ENCODE measurements at places on chromosomes 12 and 14.
A peak's percentile ranks its signal among the peaks of the same experiment; 100 is the strongest.

DNA sequence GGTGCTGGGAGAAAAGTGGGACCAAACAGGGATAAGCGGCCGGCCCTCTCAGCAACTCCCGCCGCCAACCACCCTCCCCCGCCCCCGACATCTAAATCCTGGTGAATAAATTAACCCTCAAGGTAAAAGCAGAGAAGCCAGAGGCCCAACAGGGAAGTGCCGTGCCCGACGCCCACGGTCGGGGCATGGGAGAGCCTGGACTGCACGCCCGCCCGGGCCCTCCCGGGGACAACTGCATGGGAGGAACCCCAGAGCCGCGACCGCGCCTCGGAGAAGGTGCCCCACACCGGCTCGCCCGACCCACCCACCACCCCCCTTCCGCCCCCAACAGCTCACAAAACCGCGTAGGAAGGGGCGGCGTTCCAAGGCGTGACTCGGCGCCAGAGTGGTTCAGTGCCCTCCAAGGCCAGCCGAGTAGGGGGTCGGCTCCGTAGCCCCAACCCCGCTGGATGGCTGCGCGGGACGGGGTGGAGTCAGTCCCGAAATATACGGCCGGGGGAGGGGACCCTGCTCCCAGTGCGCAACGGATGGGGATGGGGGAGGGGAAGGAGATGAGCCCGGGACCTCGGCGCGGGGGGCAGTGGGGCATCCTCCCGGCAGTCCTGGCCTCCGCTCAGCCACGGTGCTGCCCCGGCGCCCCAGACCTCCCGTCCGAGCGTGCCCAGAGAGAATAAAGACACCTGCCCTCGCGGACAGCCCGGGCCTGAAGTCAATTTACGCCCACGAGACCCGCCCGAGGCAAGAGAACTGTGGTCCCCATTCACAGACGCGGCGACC is 732 bp downstream of the SLC25A29 start:
- DNase-seq: peak; percentile 40

GRCh38 chr12:89782807-89783206 is 74.2 kb upstream of the ATP2B1 start:
- DNase-seq: no peak

DNA sequence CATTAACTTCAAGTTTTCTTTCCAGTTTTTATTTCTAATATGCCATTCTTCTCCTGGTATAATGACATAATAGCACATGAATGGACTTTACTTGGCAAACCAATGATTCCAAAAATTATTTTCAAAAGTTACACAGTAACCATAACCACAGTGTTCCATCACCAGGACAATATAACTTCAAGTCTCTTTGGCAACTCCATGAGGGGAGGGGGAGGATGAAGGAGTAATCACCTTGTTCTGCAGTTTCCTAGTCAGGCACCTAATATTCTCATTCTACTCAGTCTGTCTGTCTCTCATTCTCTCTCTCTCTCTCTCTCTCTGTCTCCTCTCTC is 66.6 kb downstream of the BTG1 start:
- DNase-seq: no peak

DNA sequence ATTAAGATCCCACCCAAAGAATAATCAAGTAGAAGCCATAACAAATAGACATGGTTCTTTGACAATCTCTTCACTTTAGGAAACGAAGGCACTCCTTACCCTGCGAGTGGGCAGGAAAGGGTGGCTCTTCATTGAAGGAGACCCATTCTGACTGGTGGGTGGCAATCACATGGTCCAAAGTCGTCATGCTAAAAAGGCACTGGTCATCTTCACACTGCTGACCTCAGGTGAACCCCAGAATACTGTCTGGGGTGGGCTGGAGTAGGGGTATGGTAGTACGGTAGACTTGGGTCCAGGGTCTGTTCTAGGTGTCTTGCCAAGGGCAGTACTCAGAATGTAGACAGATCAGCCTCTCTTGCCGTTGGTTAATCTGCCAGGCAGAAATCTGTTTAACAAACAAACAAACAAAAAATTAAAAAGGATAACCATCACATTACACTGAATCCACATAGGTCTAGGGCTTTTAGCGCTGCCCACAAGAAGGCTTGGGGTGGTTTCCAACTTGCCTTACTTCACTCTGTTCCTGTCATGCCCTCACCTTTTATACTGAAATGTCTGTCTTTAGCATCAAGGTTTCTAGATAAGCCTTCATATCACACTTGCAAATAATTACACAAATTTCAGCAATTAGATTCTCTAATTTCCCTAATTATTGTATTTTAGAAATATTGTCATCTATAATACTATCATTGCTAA is 1.8 kb downstream of the STON2 start:
- no peak for DNase-seq

- DNase-seq: peak; percentile 20
Observed at GRCh38 chr12:52156757-52157565, 34.9 kb downstream of the KRT80 start.

DNA sequence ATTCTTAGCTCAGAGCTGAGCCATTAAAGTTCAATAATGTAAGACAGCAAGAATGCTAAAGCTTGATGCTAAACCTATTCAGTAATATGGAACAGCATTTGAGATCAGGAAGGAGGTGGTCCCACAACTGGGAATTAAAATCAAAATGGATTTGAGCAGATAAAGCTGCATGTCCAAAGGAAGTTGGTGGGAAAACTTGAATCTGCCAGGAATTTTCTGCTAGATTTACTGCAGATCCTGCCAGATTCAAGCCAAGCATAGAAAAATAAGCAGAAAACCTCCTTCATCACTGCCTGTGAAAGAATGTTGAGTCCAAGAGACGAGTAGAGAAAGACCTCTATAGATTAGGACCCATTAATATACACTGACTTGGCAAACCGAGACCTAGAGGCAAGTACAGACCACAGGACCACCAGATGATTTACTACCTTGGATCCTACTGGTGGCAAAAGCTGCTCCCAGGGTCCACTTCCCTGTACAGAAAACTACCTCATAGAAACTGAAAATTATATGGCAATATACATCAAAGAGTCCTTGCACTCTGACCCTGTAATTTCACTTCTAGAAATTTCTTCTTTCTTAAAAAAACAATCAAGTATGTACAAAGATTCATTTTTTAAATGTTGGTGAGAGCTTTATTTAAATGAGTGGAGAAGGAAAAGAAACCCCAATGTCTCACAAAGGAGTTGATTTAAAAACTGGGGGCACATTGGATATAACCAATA is 263.2 kb downstream of the DAD1 start:
- no peak for DNase-seq

- DNase-seq: no peak
Observed at GRCh38 chr12:3040026-3040656, 37.0 kb upstream of the TSPAN9 start.

DNA sequence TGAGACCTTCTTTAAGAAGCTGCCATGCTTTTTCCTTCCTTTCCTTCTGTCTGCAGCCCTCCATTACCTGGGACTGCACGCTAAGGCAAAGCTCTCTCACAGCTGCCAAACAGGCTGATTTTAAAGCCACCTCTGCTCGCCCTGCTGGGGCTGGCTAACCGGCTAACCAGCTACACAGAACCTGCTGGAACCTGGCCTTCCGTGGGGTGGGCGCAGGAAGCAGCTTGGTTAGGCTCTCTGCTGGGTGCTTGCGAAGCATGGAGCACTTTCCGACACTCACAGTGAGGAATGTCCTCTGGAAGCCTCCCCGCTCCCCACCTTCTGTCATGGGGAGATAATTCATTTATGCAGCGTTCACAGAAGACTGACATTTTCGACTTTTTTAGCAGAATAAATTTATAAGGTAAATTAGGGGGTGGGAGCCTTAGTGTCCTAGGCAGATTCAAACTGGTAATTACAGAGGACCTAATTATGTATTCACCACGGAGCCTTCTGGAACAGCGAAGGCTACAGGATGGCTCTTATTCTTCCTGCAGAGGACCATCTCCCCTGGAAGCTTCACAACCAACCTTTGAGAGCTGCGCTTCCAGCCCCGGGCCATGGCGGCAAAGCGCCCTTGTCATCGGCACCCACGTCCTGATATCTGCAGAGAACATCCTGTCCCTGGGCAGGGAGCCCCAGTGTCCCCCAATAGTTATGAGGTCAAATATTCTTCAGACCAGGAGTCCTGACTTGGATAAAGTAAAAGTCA is 12.4 kb upstream of the BCL11B start:
- no peak for DNase-seq

DNA sequence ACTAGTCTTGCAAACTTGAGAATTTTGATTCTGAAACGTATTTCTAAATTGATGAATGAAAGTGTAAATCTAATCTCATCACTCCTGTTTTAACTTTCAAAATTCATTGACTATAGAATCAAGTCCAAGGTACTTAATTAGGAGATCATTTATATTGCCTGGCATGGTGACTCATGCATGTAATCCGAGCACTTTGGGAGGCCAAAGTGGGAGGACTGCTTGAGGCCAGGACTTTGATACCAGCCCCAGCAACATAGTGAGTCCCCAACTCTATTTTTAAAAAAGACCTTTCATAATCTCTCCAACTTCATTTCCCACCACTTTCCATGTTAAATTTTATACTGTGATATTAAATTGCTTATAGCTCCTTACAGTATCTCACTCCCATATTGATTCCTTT is 3.0 kb upstream of the MIPOL1 start:
- DNase-seq: no peak

GRCh38 chr14:100764471-100765115 is 37.9 kb downstream of the DLK1 start:
- DNase-seq: no peak

DNA sequence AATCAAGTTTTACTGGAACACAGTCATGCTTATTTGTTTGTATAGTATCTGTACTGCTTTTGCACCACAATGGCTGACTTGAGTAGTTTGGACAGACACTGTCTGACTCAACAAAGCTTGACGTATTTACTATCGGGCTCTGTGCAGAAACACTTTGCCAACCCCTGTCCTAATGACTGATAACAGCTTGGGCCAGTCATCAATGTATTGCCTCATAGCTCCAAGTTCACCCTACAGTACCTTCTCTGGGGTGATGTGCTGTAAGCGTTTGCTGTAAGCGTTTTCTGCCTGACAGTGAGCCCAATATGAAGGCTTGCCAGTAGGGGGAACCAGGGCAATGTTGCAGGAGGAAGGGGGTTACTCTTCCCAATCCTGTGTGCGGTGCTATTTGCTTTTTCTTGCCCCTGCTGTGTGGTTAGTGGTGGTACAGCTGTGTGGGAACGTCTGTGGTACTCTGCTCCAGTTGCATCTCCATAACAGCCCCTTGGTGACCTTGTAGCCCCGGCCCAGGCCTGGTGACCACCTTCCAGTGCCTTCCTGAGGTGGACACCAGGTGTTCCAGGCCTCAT is 5.4 kb upstream of the CCDC177 start:
- no peak for DNase-seq

DNA sequence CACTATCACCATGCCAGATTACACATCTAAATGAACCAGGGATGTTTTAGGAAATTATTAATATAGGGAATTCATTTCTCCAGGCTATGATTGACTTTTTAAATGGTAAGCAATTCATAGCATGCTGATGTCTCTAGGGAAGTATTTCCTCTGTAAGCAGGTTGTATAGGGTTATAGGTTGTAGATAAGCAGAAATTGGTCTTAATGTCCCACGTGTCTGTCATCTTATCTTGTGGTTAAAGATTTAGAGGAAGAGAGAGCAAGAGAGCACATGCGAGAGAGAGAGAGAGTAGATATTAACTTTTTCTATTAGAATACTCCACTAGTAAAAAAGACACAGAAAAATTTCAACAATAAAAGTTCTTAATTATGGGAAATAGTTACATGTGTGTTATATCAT is 32.6 kb downstream of the TRHDE start:
- DNase-seq: no peak

- DNase-seq: no peak
Observed at GRCh38 chr12:106308611-106309010, 6.1 kb downstream of the TCP11L2 start.

DNA sequence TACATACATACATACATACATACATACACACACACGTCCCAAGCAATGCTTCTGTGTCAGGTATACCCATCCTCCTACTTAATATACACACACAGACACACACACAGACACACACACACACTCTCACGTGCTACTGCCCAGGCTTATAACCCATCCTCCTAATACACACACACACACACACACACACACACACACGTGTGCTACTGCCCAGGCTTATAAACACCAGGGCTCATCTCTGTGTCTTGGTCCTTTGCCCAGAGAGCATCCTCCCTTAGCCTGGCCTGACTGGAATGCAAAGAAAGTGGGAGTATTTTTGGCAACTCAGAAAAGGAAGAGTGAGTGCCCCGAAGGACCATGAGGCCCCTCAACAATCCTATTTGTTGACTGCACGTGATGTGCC is 129.0 kb downstream of the RBM19 start:
- no peak for DNase-seq

GRCh38 chr14:81972601-81973000 is 438.9 kb upstream of the SEL1L start:
- DNase-seq: no peak

DNA sequence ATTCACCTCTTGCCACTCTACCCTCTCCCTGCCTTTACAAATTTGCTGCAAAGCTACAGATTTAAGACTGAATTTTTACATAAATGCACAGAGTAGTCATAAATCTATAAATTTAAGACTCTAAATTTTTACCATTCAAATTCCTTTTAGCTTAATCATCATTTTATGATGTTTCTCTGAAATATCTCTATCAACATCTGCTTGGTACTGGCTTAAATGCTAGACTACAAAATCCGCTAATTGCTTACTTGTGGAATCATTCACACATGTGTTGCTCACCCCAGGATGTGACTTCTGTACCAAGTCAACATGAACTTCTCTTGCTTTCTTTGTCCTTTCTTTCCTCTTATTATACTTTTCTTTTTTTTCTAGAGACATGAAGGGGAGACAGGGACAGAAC is 109.2 kb downstream of the GALC start:
- no peak for DNase-seq

GRCh38 chr14:85599939-85600338 is 70.0 kb downstream of the FLRT2 start:
- no peak for DNase-seq

DNA sequence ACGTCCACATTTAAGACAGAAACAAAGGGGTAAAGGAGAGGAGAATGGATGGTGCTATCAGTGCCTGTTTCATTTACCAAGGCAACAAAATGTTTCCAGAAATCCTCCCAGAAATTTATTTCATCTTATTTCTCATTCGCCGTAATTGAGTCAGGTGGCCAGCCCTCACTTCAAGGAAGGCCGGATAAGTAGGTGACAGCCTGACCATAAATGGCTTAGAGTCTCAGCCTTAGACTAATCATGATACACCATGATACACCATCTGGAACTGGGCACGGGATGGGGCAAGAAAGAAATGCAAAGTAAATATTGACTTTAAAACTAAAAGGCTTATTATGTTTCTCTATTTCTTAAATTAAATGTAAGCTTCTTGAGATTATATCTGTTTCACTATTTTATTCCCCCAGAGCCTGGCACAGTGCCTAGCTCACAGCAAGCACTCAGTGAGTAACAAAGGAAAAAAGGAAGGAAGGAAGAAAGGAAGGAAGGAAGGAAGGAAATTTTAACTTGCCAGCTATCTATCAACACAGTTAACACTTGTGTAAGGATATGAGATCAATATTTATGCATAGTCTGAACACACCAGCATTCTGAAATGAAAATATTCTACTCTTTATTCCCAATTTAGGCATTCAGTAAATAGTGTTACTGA is 106.1 kb upstream of the FSCB start:
- DNase-seq: no peak

- no peak for DNase-seq
Observed at GRCh38 chr14:71187633-71188356, 280.5 kb downstream of the PCNX1 start.

GRCh38 chr14:44625098-44625497 is 118.0 kb upstream of the FSCB start:
- no peak for DNase-seq

GRCh38 chr14:58882577-58883018 is 244.8 kb downstream of the DACT1 start:
- no peak for DNase-seq

GRCh38 chr12:44775901-44776300 is 100.2 kb downstream of the NELL2 start:
- no peak for DNase-seq

All from activated CD8-positive, alpha-beta memory T cell treated with anti-CD3 and anti-CD28 coated beads for 1 hour (primary cell).